ENCODE measurements at places on chromosomes 6 and 20.

GRCh38 chr20:49388744-49389143 lies 93.7 kb downstream of the KCNB1 start:
- no peak for DNase-seq

DNA sequence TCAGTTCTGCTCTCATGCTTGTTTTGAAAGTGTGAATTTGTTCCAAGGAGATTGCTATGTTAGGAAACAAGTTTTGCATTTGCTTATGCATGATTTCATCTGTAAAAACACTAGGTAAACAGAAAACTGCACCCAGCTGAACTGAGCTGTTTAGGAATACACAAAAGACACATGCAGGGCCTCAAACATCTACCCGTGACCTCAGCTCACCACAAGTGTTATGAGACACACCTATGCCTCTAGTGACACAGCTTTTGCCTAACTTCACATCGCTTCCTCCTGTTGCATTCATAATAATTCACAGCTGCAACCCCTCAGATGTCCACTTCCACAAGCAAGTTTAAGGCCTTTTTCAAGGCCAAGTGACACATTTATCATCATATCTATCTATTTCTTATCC lies 98.0 kb upstream of the SLC24A3 start:
- DNase-seq = no peak

DNA sequence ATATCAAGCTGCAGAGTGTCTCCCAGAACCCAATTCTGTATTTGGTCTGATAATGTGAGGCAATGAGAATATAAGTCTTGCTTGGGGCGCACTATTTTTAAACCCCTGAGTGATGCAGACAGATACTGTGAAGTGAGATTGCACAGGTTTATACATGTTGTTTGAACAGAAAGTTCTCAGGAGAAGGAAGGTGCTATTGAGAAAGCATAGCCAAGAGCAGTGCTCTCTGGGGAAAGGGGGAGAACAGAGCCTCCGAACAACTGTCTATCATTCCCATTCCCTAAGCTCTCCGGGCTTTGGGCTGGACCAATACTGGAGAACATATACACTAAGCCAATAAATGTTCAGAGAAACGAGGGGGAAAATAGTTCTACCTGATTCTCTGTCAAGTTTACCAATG lies 75.8 kb downstream of the PERP start:
- no peak for DNase-seq

DNA sequence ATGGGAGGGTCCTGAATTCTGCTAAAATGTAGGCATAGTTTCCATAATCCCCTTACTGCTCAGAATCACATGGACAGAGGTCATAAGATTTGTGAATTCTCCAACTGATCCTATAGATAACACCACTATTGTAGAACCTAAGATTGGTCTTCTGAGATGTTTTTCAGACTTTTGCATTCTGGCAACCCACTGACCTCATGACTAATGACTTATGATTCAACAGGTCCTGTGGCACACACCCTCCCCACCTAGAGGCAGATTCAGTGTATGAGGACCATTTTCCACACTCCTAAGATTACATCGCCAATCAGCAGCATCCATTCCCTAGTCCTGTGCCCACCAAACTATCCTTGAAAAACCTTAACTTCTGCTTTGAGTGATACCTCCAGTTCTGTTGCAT lies 207.2 kb downstream of the BTBD9 start:
- no peak for DNase-seq

Measured in posterior vena cava (tissue), 2 donors.